ENCODE measurements at places on chromosomes 2 and 18.
A peak's percentile ranks its signal among the peaks of the same experiment; 100 is the strongest.

DNA sequence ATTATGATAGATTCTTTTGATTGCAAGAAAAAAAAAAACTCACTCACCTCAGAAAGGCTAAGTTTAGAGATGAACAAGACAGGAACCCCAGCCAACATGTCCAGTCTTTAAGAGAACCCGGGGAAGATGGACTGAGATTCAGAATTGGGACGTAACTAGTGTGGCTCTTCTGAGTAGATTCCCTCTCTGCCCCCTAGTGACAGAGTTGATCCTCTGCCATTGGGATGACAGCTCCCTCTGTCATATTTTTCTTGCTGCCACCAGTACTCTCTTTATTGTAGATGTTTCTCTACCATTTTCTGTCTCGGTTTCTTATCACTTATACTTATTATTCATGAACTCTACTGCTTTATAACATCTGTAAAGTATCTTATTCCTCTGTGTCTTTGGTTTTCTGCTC, 77.7 kb downstream of the GULP1 start:
- no peak for DNase-seq

GRCh38 chr2:236582968-236583367, 13.3 kb downstream of the ACKR3 start:
- DNase-seq = no peak

DNA sequence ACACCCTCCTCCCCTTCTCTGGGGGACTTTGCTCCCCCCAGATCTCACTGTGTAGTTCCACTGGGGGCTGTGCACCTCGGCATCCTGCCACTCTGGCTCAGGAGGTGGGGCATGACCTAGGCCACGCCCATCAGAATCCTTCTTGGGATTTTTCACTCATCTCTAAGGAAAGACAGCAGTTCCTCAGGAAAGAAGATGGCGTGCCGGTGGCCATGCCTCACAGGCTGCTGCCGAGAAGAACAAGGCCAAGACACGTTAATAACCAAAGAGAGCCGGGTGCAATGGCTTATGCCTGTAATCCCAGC, 3.2 kb downstream of the NMUR1 start:
- no peak for DNase-seq

- no peak for DNase-seq
These were observed 387.9 kb downstream of the SETBP1 start for GRCh38 chr18:45068400-45069094.

DNA sequence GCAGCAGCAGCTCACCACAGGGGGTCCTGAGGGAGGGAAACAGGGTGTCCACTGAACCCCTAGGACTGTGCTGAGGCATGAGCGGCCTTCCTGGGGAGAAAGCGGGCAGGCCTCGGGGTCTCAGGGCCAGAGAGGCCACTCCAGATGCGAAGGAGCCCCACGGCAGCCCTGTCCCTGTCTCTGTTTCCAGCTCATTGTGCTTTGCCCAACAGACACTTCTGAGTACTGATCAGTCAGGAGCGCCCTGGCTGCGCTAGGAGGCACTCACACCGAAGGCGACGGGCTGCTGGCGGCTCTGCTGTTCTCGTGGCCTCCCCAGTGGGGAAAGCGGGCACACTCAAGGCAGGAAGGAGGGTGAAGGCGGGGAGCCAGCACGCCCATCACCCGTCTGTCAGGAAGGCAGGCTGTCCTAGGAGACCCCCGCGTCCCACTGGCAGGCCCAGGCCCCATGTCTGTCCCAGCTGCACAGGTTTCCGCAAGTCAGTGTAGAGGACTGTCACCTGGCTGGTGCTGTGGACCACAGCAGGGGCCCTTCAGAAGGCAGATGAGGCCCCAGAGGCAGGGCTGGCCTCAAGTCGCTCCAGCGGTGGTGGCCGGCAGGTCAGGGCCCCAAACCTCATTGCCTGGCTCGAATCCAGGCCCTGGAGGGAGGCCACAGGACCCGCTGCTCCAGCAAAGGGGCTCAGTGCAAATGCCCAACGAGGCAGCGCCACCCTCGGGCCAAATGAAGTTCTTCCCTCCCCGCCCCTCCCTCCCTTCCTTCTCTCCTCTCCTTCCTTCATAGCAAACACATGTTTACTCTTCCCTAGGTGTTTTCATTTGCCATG, 6.8 kb downstream of the ESPNL start:
- DNase-seq = peak; percentile 28

Data from activated T-cell treated with anti-CD3 and anti-CD28 coated beads, Interleukin-2, amount 50 U/mL, for 24 hours (primary cell).